ENCODE measurements at places on chromosomes 6 and 20.

DNA sequence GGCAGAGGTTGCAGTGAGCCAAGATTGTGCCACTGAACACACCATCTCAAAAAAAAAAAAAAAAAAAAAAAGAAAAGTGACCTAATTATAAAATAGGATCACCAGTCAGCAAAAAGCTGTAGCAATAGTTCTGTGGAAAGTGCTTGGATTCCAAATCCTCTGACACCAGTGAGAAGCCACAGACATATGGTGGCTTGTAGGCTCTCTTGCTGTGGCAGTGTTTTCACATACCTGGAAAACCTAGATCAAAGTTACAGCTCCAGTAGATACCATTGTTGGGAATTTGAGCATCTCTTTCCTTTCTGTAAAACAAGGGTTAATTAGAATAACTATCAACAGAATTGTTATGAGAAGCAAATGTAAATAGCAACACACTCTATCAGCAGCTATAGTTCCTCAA is 4.1 kb downstream of the CCDC170 start:
- no peak for DNase-seq

DNA sequence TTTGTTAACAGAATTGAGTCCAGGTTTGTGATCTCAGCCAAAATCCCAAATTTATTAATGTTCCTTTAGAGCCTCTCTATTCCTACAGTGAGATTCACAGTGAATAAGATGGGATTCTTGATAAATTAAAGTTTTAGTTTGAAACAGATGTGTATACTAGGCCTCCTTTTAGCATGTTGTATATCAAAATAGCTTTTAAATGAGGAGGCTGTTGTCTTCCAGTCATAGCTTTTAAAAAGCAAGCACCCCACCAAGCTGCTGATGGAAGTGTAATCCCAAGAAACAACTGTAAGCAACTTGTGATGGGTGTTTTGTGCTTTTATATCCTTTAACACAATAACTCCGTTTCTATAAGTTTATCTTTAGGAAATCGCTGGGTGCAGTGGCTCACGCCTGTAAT is 7.0 kb downstream of the GTF2H5 start:
- DNase-seq = no peak

DNA sequence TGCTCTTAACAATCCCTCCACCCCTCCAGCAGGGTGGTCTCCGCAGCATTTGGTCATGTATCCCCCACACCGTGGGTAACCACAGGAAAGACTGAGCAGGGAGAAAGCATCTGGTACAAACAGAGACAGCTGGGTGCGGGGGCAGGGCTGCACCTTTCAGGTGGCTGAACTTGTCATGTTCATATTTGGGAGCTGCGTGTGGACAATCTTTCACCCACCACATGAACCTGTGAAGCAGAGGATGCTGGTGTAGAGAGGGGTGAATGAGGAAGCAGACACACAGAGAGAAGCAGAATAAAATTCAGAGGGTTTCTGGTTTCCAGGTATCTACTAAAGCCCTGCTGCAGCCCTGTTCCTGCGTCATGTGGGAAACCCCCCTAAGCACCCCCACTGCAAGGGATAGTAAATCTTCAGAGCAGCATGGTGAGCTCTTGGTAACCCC is 8.9 kb downstream of the GFOD1 start:
- DNase-seq = no peak

GRCh38 chr6:159633196-159633595 is 59.8 kb downstream of the SOD2 start:
- DNase-seq = no peak

- DNase-seq = no peak
These were observed 50.4 kb upstream of the CTNNBL1 start for GRCh38 chr20:37643400-37643799.

- no peak for DNase-seq
These were observed 5.4 kb downstream of the TRERF1 start for GRCh38 chr6:42446370-42446769.

GRCh38 chr6:14709900-14710299 is 536.0 kb upstream of the JARID2 start:
- DNase-seq = no peak

GRCh38 chr20:37574199-37574890 is 46.7 kb upstream of the BLCAP start:
- no peak for DNase-seq

- no peak for DNase-seq
These were observed 44.8 kb downstream of the RIPOR3 start for GRCh38 chr20:50646483-50646996.

DNA sequence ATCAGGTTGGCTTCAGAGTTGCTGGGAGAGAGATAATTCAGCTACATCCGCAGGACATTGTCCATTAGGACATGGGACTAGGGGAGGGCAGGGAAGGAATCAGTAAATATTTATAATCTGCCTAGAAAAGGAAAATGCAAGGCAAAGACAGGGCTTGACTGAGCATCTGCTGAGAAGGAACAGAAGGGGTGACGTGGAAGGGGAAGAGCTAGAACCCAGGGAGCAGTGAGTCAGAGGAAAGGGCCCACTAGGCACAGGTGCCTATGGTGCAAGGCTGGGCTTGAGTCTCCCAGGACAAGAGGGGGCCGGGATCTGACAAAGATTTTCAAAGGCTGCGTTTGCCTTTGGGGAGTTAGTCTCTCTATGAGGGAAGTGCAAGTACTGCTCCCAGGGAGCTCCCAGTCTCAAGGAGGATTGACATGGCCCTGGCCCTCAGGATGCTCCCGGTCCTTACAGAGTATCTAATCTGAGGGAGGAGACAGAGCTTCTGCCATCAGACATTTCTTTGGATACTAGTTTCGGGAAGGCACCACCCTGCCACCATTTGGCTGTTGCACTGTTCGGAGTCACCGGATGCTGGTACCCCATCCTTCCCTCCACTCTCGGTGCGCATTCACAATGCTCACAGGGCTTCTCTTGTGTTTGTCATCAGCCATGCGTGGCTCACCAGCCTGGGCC is 21.9 kb downstream of the VEGFA start:
- DNase-seq = no peak

- no peak for DNase-seq
These were observed 57.3 kb downstream of the SMOC2 start for GRCh38 chr6:168498161-168498843.

GRCh38 chr6:1335367-1336037 is 23.6 kb downstream of the FOXQ1 start:
- no peak for DNase-seq

GRCh38 chr6:45624228-45624627 is 246.5 kb upstream of the SUPT3H start:
- no peak for DNase-seq

DNA sequence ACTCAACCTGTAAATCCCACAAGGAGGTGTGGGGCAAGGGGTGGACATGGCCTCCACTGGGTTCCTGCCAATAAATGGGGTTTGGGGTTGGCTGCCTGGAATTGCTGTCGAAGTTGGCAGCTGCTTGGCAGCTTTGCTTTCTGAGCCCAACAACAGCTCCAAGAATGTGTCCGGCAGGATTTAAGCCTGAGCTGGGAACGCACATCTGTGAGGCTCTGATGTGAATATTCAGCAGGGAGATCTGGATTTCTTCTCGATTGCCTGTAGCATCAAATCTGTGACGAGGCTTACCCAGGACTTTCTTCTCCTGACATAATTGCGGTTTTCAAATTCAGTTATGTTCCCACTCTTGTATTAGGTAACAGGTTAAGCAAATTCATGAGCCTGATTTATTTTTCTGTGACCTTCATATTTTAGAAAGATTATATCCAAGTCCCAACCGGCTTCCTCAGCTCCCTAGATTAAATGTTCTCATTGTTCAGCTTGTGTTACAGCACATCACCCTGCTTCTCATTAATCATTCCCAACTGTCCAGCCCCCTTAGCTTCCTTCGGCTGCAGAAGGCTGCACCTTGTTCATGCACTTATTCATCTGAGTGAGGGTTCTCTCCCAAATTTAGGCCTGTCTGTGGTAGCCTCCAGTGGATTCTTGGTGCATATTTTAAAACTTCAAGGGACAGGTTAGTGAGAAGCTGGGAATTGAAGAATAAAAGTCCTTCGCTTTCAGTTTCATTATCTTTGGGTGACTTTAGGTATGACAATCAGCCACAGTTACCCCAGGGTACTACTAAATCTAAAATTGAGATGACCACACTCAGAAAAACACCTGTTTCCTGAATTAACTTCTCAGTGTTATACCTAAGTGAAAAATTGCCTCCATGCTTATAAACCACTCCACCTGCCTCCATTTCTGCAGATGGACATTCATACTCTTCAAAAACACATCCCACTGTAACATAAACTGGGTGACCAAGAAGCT is 310.0 kb downstream of the ESR1 start:
- DNase-seq = no peak

GRCh38 chr20:17533396-17533795 is 2.2 kb upstream of the BFSP1 start:
- no peak for DNase-seq

GRCh38 chr6:144955392-144955791 is 670.3 kb downstream of the UTRN start:
- no peak for DNase-seq

DNA sequence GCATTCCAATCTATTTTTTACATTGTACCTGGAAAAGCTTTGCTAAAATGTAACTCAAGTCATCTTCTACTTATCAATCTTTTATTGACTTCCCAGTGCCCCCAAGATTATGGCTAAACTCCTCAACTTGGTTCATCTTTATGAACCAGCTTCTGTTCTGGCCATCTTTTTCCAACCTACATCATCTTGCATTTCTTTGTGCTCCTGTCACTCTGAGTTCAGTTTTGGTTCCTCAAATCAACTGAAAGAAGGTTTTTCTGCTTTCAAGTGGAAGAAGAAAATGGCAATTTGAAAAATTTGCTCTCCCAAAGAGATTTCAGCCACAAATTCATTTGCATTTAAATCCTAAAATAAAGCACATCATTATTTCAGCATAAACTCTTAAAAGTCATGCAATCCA is 41.8 kb downstream of the GPX5 start:
- DNase-seq = no peak

DNA sequence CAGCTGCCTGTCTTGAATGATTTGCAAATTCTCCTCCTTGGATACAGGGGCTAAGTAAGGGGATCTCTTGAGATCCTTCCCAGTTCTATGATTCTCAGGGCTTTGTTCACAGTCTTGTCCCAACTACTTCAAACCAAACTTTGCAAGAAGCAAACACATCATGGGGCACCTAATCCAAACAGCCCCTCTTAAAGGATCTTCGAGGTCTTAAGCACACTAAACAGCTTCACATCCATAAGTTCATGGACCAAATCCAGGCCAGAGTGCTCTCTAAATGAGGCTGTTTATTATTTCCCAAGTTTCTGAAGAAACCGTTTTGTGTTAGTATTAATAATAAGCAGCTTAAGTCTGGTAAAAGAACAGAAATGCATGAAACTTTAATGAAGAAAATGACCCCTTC is 75.2 kb downstream of the KIF6 start:
- no peak for DNase-seq

- no peak for DNase-seq
These were observed 128.6 kb upstream of the LRFN2 start for GRCh38 chr6:40715570-40716403.

DNA sequence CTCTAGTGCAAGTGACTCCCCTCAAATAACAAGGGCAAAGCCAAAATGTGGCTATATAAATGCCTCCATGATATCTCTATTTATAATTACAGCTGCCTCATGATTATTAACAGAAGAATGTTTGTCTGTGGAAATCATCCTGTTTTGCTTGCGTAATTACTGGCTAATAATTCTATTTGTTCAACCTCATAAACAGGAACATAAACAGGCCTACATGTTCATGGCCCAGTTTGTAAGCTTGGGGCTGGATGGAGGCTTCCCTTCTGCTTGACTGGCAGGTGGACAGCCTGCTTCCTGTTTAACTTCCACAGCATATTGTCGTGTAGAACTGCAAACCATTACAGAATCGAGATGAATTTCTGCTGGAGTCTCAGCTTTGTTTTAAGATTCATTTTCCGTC is 766.0 kb upstream of the MAP3K7 start:
- no peak for DNase-seq

- DNase-seq = no peak
These were observed 123.0 kb downstream of the SOBP start for GRCh38 chr6:107612762-107613415.

DNA sequence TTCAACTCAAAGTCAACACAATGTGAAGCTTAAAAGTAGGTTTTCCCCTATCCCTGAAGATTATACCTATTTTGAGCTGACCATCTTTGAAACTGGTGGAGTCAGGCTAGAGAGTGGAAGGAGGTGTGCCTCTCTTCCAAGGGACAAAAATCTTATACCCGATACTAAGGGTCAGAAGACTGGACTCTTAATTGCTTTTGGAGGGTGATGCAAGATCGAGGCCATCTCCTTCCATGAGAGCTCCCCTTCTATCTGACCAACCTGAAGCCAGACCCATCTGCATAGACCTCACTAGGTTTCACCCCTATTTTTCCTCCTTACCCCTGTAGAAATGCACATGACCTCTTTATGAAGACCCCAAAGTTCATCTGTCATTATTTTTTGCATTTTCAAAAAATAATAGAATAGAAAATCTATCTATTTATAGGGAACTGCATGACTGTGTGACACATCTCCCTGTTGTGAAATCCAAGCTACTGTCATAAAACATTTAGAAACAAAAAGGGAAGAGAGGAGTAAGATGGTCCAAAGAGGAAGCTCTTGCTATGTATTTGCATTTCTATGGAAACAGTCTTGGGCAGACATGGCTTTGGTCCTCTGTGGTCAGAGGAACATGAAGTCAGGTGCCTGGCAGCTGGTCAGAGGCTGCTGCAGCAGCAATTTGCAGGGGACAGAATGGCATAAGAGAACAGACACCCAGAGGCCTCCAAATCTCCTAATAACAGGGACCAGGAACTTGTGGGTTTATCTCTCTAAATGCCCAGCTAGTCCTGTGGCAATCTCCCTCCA is 349.2 kb downstream of the MAFB start:
- DNase-seq = peak; percentile 52

- no peak for DNase-seq
These were observed 249.7 kb downstream of the NKAIN2 start for GRCh38 chr6:124053315-124053714.

DNA sequence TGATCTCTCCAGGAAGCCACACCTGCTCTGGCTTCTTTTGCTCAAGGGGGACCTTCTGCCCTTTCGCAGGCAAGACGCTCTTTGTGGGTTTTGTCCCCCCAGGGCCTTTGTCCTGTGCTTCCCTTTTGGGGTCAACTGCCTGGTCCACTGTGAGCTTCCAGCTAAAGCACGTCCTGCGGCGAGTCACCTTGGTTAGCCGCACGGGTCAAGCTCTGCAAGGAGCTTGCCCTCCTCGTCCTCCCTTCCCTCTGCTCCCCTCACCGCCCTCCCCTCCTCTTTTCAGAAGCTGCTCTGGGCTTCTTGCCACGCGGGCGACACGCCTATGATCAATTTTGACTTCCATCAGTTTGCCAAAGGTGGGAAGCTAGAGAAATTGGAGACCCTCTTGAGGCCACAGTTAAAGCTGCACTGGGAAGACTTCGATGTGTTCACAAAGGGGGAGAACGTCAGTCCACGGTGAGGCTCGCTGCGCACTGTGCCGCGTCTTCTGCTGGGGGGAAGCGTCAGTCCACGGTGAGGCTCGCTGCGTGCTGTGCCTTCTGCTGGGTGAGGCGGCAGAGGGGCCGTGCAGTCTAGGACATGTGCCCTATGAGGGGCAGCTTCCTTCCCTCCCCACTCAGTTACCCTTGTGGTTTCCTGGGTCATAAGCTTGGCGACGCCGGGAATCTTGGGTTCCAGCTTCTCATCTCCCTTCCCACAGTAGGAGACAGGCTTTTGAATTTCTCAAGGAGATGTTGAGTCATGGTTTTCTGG is 80.2 kb downstream of the SYNJ2 start:
- no peak for DNase-seq

Measured in C1 segment of cervical spinal cord (tissue), 14 donors.